H4 (cell line): ENCODE measurements at places on chromosomes 1 and 21. TPM values are rescaled to one million over a fixed set of nuclear protein-coding genes. Genes with fewer than 3 reads are reported as not detected.

The OR2M7 gene
- total RNA-seq, result not detected in 2 replicates

- no peak for DNase-seq
Measured at GRCh38 chr1:29180497-29181412, 945 bp downstream of the SRSF4 start.

GRCh38 chr1:91124989-91125417 is 103.2 kb upstream of the ZNF644 start:
- DNase-seq, result peak; percentile 39

- DNase-seq, result peak; percentile 80
Measured at GRCh38 chr1:99599678-99600175, 46.2 kb upstream of the PALMD start.
